ENCODE measurements at places on chromosomes 1 and 21.

DNA sequence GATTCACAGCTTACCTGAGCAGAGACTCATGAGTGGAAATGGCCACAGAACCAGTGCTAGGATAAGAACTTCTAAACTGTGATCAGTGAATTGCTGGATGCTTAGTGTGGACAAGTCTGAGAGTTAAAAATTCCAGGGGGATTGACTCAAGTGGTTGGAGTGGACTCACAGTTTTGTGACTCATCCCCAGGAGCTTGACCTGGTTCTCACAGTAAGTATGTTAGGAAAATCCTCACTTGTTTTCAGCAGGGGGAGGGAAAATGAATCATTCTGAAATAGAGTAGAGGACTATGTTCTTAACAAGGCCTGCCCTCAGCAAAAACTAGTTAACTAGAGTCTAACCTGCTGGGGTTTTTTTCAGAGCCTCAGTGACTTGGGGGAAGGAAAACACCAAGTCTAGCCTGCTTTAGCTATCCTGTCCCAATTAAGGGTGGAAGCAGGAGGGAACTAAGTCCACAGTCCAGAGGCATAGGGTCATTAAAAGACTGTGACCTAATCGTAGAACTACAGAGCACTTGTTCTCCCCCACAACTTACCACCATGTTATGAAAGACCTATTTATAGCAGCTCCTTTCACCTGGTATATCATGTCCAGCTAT, 6.1 kb upstream of the CDC73 start:
- no peak for DNase-seq

GRCh38 chr1:67465375-67465774, 35.2 kb upstream of the SERBP1 start:
- DNase-seq = no peak

DNA sequence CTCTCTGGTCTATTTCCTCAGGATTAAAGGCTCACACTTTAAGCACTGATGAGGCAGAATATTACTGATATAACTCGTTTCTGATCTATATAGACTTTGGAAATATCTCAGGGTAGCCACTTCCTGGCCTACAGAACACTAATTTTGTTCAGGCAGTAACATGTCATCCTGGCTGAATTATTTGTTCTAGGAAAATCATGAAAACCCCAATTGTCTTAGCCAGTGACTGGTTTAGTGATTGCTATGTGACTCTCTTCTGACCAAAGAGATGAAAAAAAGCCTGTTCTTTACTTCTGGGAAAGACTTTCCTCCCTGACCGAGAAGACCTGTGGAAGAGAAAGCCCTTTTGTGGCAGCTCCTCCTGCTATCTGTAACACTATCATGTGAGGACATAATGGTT, 453.7 kb downstream of the SETD4 start:
- DNase-seq = no peak

DNA sequence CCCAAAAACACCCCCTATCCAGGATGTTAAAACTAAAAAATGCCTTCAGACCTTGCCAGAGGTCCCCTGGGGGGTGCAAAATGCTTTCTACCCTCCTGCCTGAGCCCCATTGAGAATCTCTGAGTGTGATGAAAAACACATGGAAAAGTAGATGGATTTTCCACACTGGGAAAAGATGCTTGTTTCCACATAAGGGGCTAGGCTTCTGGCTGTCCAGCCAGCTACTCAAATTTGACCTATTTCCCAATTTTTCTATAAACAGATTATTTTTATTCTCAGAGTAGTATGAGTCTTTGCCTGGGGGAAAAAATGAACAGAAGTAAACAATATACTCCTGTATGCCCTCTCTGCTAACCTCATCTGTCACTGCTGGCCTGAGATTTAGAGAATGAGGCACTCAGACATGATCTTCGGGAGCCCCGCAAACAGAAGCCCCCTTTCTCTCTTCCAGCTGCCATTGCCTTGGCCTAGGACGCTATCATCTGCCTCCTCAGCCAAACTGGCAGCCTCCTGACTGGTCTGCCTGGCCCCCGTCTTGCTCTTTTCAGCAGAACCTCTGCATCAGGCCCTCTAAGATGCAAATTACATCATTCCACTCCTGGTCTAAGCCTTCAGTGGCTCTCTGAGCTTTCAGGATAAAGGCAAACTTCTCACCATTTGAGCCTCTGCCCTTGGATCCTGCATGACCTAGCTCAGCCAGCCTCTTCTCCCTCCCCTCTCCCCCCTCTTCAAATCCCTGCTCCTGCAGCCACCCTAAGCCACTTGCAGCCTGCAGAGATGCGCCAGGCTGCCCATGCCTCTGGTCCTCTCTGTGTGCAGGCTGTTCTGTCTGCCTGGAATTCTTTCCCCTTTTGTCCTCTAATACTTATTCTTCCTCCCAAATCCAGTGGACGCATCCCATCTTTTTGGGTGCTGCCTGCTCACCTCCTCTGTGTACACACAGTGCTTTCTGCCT, 39.7 kb upstream of the TMEM125 start:
- DNase-seq = no peak

DNA sequence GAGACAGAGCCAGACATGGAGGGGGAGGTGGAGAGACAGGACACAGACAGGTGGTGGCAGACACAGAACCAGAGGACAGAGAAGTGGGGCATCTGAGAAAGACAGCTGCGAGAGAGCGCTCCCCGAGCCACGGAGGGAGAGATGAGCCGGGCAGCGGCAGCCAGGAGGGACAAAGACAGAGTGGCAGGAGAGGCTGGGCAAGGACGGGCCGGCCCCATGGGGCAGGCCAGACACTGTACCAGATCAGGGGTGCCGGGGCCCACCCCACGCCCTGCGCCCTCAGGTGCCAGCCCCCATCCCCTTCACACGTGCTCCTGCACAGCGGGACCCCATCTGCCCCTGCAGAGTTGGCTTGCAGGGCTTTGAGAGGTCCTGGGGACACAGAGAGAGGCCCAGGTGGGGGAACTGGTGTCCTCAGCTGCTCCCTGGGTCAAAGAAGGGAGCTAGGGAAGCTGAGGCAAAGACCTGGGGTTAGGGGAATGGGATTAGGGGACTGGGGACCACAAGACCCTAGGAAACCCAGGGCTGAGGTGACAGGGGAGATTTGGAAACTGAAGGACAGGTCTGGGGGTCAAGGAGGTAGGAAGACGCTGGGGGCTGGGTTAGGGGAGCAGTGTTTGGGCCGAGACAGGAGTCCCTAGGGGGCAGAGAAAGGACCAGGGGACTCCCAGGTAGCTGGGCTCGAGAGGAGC, 643 bp downstream of the FNDC5 start:
- DNase-seq = no peak

DNA sequence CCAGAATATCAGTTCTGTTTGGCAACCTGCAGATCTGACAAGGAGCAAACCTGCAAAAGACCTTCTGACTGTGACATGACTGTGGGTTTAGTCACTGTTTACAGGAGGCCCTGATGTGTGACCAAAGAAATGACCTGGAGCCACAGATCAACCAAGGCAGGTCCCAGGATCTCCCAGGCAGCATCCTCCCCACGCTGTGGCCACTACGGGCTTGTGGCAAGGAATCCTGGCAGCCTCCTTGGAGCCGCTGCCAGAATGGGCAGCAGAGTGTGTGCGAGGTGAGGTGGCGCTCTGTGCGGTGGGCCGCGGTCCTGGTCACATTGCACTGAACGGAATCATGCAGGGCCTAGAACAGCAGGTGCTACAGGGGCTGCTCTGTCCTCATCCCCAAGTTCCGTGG, 15.9 kb downstream of the MCM3AP start:
- no peak for DNase-seq

- DNase-seq = no peak
Measured at GRCh38 chr1:244111027-244111426, 59.9 kb downstream of the ZBTB18 start.

GRCh38 chr1:80427881-80428280, 1372.9 kb upstream of the ADGRL2 start:
- DNase-seq = no peak

DNA sequence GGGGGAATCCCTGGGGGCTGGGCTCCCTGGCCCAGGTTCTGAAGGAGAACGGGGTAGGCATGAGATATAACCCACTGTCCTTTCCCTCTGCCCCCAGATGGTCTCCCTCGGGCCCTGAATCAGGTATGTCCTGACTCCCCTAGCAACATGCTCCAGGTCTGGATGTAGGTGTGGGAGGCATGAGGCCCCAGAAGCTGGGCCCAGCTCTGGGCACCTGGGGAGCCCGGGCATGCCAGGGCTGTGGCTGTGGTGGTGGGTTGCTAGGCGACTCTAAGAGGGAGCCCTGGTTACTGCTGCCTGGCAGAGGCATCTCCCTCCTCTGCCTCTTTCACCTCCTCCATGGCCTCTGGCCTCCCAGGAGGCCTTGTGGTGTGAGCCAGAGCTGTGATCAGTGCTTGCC, 16.2 kb downstream of the FOXO6 start:
- DNase-seq = no peak

DNA sequence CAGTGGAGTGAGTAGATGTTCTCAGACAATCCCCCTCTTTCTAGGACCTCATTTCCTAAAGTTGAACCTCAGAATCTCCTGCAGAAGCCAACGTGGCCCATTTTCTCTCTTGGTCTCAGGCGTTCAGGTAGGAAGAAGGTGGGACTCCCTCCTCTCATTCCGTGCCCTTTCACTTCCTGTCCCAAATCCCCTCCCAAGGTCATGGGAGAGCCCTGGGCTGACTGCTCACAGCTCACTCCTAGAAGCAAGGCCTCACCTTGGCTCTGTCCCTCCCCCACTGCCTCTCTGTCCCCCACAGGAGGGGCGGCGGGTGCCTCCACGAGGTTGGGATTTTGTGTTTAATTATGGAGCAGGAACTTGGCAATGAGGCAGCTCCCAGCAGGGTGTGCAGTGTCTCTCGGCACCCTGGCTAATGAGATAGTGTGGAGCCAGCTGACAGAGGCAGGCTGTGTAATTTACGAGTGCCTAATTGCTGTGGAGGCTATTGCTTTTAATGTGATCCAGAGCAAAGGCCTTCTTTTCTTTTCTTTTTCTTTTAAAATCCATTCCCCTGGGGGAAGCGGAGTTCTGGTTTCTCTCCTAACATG, 9.1 kb upstream of the CDK18 start:
- peak; percentile 18 for DNase-seq

- no peak for DNase-seq
Measured at GRCh38 chr1:201156346-201156745, 2.1 kb upstream of the TMEM9 start.
